A673 (cell line): ENCODE measurements at places on chromosomes 16 and 17.

- DNase-seq: peak; percentile 60
Observed at GRCh38 chr17:45021607-45022287, 29.7 kb downstream of the DCAKD start.

DNA sequence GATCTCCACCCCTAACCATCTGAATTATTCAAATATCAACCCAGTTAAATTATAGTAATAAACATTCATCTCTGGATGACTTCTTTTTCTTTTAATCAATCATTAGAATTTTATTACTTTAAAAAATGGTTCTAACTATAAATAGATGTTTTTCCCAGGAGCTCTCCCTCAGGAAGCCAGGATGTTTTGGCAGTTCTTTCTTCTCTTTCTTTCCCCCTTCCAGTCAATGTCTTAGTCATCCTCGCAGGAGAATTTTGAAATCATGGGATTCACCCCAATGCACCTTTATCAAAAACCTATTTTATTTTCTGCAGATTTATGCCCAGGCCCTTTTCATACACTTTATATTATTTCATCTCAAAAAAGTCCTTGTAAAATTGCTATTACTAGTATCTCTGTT is 711.6 kb downstream of the CDH11 start:
- DNase-seq: no peak

DNA sequence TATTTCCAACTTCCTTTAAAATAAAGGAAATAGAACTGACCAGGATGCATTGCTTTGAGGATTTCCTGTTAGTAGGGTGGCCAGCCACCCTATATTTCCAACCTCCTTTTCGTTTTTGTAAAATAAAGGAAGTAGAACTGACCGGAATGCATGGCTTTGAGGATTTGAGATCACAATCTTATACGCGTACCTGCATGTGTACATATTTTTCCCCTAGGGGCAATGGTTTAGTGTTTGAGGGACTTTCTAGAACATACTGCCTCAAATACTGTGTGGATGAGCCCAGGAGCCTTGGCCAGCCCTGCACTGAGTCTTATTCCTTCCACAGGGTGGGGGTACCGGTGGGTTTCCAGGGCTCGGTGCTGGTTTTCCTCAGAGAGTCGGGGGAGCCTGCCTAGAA is 25.6 kb downstream of the MAPK8IP3 start:
- DNase-seq: no peak

DNA sequence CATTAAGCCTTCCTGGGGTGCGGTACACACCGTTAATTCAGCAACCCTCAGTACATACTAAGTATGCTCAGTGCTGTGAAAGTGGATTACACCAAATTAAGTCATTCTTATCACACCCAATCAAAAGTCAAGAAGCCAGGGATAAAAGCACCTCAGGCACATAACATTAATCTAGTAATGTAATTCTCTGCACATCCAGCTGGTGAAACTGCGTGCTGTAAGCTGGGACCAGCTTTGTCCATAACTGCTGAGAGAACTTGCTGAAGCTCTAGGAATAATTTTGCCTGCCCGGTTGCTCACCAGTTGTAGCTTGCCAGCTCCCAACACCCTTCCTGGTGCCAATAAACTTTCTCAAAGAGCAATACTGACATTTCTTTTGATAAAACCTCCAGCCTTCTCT is 44.9 kb downstream of the SLC47A1 start:
- peak; percentile 54 for DNase-seq
